ENCODE measurements at places on chromosomes 5 and 9. TPM values are rescaled to one million over a fixed set of nuclear protein-coding genes. Genes with fewer than 3 reads are reported as not detected.

Gene PCDHGA12
- total RNA-seq: 7.9 TPM

Gene PHF24
- 0.88 TPM for total RNA-seq

Gene TMEM171
- not detected for total RNA-seq

Gene ZNF483
- 14.6 TPM for total RNA-seq

Gene EMB
- total RNA-seq: 21.5 TPM

Gene DNAI1
- not detected for total RNA-seq

Gene HSPB3
- 1.5 TPM for total RNA-seq

Gene OXCT1
- 31.4 TPM for total RNA-seq

Gene WNT8A
- total RNA-seq: not detected

Gene CD274
- total RNA-seq: 5.7 TPM

Gene PDLIM4
- 70.9 TPM for total RNA-seq

Gene FOXD4L6
- total RNA-seq: not detected

Gene SLC6A18
- total RNA-seq: not detected

Gene PRSS3
- not detected for total RNA-seq

Gene FGFR4
- total RNA-seq: 0.23 TPM

Gene CYSRT1
- not detected for total RNA-seq

Gene MAPKAP1
- 55.6 TPM for total RNA-seq

Gene PCDH1
- 29.4 TPM for total RNA-seq

Gene CTNNAL1
- total RNA-seq: 44.2 TPM

Gene EIF4E1B
- not detected for total RNA-seq

Gene MROH2B
- total RNA-seq: not detected

Gene IL13
- not detected for total RNA-seq

Gene LURAP1L
- 18.6 TPM for total RNA-seq

Gene RHOBTB3
- 53.2 TPM for total RNA-seq

Gene WDR38
- total RNA-seq: not detected

Gene CCNI2
- not detected for total RNA-seq

Gene ZFR
- total RNA-seq: 64.9 TPM

Gene NIPSNAP3A
- 24.2 TPM for total RNA-seq

Gene PTPN3
- 7.8 TPM for total RNA-seq

Gene PIP5K1B
- total RNA-seq: 8.8 TPM

Gene DNLZ
- 15.5 TPM for total RNA-seq

Gene CAVIN4
- 1.1 TPM for total RNA-seq

Gene URM1
- 34.0 TPM for total RNA-seq

Gene IL7R
- 6.8 TPM for total RNA-seq

Gene GCNT4
- 5.6 TPM for total RNA-seq

Gene RNF183
- total RNA-seq: not detected

Gene SLC36A2
- not detected for total RNA-seq

Gene CDX1
- total RNA-seq: not detected

Gene MTAP
- 41.1 TPM for total RNA-seq

Gene BTNL8
- total RNA-seq: 0.30 TPM

Gene GCNT1
- 8.6 TPM for total RNA-seq

Gene TAS2R1
- not detected for total RNA-seq

Gene NUTM2G
- total RNA-seq: not detected

Gene MUSK
- 1.7 TPM for total RNA-seq

Gene RGP1
- 30.0 TPM for total RNA-seq

Gene ISL1
- total RNA-seq: not detected

Gene FOXB2
- not detected for total RNA-seq

Gene RAB3C
- 8.9 TPM for total RNA-seq

Gene TAF11L5
- total RNA-seq: not detected
